ENCODE measurements at places on chromosomes 12 and 14.

GRCh38 chr14:105218611-105219010 lies 29.7 kb upstream of the BTBD6 start:
- no peak for DNase-seq

DNA sequence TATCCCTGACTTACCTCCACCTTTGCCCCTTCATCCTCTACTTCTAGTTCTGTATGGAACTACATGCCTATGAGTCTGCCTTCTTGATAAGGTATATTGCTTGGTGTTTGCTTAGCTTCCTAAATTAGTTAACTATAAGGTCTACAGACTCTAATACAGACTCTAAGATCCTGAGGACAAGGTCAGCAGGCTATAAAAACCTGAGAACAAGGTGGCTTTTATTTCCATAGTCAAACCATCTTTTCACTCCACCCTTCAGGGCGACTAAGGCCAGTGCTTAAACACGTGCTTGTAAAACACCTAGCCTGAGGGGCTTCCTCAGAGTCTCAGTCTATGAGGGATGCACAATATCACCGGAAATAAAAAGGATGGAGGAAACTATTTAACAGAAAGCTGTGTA lies 36.1 kb upstream of the COL2A1 start:
- no peak for DNase-seq

GRCh38 chr14:71348394-71348793 lies 441.1 kb downstream of the PCNX1 start:
- no peak for DNase-seq

DNA sequence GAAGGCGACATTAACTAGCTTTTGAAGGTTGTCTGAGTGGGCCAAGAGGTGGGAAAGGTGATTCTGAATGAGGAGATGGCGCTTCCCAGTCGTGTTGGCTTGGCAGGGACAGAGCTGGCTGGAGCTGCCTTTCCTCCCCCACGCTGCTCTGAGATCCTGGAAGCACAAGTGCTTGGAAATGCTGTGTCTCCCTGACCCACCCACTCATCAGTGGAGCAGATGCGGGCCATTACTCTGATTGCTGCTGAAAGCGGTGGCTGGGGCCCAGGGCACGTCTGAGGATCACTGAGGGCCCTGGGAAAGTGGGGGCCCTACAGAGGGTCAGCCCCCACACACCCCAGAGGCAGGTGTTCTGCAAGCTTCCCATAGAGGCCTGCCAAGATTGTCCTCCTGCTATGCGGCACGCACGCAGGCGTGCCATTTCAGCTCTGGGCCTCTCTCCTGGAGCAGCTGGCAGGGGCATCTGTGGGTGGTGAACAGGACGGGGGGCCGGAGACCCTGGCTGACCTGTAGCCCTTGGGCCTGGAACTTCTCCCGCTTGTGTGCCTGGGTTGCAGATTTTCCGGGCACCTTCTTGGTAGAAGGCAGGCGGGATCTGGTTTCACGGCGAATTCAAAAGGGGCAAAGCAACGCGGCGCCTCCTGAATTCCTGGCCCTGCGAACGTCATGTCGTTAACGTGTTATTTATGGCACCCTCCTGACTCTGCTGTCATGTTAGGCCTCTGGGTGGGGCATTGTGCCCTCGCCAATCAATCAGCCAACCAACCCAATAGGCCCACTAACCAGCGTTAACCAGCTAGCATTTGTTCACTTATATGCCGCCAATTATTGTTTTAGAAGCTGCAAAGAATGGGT lies 133.8 kb upstream of the TBX3 start:
- DNase-seq = no peak

DNA sequence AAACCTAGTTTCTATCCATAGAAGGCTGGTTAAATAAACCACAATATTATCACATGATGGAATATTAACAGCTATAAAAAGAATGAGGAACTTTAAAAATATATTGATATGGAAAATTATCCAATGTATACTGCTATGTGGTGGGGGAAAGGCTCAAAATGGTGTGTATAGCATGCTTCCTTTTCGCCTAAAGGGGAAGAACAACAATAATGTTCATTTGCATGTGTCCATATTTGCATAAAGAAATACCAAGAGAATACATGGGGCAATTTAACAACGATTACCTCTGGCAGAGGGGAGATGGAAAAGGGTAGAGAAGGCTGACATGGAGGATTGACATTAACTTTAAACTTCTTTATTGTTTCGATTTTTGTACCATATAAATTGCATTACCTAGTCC lies 121.3 kb upstream of the PARP11 start:
- no peak for DNase-seq
